ENCODE measurements at places on chromosomes 11 and 22.

DNA sequence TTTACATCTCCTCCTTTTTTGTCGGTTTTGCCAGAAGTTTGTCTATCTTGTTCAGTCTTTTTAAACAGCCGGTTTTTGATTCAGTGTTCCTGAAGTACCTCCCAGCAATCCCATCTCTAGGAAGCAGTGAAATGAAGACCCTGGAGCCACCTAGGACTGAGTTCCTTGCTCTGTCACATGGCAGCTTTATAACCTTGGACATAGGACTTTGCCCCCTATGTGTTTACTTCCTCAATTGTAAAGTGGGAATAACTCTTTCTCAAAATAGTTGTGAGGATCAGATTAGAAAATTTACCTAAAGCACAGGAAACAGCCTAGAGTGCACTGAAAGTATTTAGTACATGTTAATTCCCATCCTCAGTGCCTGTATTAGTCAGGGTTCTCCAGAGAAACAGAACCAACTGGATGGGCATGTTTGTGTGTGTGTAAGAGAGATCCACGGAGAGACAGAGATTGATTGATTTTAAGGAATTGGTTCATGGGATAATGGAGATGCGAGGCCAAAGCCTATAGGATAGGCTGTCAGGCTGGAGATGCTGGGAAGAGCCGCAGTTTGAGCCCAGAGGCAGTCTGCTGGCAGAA lies 20.0 kb downstream of the FAM83F start:
- DNase-seq, result no peak

DNA sequence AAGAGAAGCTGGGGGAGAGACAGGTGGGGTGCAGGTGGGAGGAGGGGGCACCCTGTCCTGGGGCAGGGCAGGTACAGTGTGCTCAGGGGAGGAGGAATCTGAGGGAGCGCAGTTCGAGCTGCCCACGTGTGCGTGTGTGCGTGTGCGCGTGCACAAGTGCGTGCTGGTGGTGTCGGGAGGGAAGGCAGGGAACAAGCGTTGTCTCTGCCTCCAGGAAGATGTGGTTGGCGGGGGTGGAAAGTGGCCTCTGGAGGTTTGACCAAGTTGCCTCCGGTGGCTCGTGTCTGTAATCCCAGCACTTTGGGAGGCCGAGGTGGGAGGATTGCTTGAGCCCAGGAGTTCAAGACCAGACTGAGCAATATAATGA lies 49.9 kb upstream of the THY1 start:
- no peak for DNase-seq

GRCh38 chr22:46638601-46639431 lies 18.6 kb downstream of the GRAMD4 start:
- DNase-seq, result peak; percentile 21

GRCh38 chr11:86056351-86056854 lies 12.5 kb downstream of the PICALM start:
- no peak for DNase-seq

GRCh38 chr11:122103726-122104125 lies 12.3 kb downstream of the BLID start:
- no peak for DNase-seq

- DNase-seq, result no peak
These were observed 6.7 kb upstream of the APOBEC3A start for GRCh38 chr22:38950527-38951295.

DNA sequence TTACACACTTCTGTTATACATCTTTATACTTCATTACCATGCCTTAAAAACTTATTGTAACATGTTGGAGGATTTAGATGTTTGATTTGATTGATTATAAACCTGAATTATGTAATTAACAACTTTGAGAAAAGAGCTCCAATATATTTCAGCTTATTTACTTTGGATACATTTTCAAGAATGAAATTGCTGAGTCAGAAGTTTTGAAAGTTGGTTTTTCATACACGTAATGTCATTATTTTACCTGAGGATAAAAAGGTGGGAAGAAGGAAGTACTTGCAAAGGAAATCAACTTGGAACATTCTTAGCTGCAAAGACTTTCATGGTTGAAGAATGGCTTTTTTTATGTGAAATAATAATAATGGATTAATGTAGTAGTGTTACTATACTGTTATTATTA lies 677.2 kb downstream of the FAM181B start:
- no peak for DNase-seq

All from left lung (tissue), 14 donors.